Naive thymus-derived CD4-positive, alpha-beta T cell (primary cell): ENCODE measurements at places on chromosomes 2 and 18.

GRCh38 chr2:144946263-144946662 is 426.3 kb upstream of the ZEB2 start:
- DNase-seq = no peak

- no peak for DNase-seq
Measured at GRCh38 chr18:57242285-57242684, 95.4 kb downstream of the BOD1L2 start.

DNA sequence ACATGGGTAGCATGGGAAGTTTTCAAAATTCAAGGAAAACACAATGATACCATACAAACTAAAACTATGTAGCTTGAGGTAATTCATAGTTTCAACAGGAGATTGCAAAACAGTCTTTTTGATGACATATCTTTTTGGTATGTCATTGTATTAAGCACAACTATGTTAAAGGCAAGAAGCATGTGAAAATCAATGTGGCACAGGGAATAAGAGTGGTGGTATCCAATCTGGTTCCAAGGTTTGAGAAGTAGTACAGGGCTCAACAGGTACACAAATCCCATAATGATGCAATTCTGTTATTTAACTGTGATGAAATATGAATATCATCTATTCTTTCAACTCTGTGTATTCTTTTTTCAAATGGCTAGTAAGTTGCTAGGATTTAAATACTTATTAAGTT is 16.4 kb upstream of the DLX2 start:
- no peak for DNase-seq

- DNase-seq = no peak
Measured at GRCh38 chr2:54672590-54673456, 50.6 kb upstream of the EML6 start.

DNA sequence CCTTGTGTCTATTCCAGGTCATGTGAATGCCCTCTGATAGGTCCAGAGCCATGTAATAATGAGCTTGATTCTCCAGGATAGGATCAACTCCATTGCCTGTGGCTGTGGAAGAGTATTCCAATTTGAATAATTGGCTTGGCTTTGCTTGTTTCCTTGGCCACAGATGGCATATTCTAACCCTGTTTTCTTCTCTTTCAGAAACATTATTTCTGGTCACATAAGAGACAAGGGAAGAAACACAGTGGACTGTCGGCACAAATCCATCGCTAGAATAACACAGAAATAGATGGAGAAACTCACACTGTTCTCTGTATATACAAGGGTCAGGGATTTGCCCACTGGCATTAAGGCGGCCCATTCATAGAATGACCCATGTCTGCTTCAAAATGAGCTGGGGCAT is 278.4 kb upstream of the CCDC68 start:
- DNase-seq = no peak

- DNase-seq = no peak
Measured at GRCh38 chr2:78592491-78592890, 433.0 kb upstream of the REG3G start.

- no peak for DNase-seq
Measured at GRCh38 chr2:17235167-17235566, 283.1 kb downstream of the RAD51AP2 start.

- DNase-seq = no peak
Measured at GRCh38 chr2:21317131-21317530, 193.4 kb downstream of the TDRD15 start.

- DNase-seq = no peak
Measured at GRCh38 chr2:144519934-144520731, at the start of gene ZEB2. Gene ZEB2, minus strand, starts transcription at chr2:144520119. Its CDS starts 2,769 bp downstream, at chr2:144517350.

- DNase-seq = no peak
Measured at GRCh38 chr18:45402485-45403056, 212.7 kb upstream of the SLC14A2 start.

DNA sequence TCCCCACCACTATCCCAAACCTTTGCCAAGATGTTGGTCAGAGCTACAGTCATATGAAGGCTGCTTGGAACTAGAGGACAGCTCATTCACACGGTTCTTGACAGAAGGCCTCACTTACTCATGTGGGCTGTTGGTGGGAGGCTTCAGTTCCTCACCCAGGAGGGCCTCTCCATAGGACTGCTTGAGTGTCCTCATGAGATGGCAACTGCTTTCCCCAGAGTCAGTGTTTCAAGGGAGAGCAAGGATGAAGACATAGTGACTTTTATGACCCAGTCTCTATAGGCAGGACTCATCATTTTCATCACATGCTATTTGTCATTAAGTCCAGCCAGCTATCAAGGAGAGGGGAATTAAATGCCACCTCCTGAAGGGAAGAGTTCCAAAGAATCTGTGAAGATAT is 33.4 kb upstream of the OLA1 start:
- no peak for DNase-seq

- no peak for DNase-seq
Measured at GRCh38 chr18:50579061-50579774, 19.3 kb downstream of the MAPK4 start.

- DNase-seq = no peak
Measured at GRCh38 chr2:221228214-221228769, 343.8 kb downstream of the EPHA4 start.

GRCh38 chr2:233756429-233757081 is 3.5 kb upstream of the UGT1A1 start:
- no peak for DNase-seq
